Activated T-helper 2 cell treated with anti-CD3 and anti-CD28 coated beads, Interferon-gamma antibody, Interleukin-2, Interleukin-4, amounts not matched to agents 10 μg/mL and 5 μg/mL and 100 μg/mL, durations not matched to agents 14 hours and 24 hours and 36 hours (primary cell): ENCODE measurements at places on chromosomes 13 and 19. TPM values are rescaled to one million over a fixed set of nuclear protein-coding genes. Genes with fewer than 3 reads are reported as not detected.

TLE6 gene
- total RNA-seq, result 1.4 and 1.5 TPM in 2 replicates

SEMA6B gene
- total RNA-seq, result not detected in 2 replicates

TEX101 gene
- not detected in 2 replicates for total RNA-seq

KCTD12 gene
- total RNA-seq, result 12.7 and 13.2 TPM in 2 replicates

FCAR gene
- total RNA-seq, result not detected in 2 replicates

RAB3D gene
- total RNA-seq, result 9.3 and 11.6 TPM in 2 replicates

ZNF846 gene
- total RNA-seq, result 3.2 and 3.7 TPM in 2 replicates

THSD8 gene
- total RNA-seq, result 28.6 and 29.8 TPM in 2 replicates

CYP2A6 gene
- total RNA-seq, result not detected in 2 replicates

FOSB gene
- 10.2 and 10.9 TPM in 2 replicates for total RNA-seq

TNFSF9 gene
- total RNA-seq, result 6.9 and 7.4 TPM in 2 replicates

CFAP97D2 gene
- total RNA-seq, result not detected in 2 replicates

SIAH3 gene
- 0.07 TPM in 2 replicates for total RNA-seq

MAP3K10 gene
- total RNA-seq, result 20.0 and 21.7 TPM in 2 replicates

DAND5 gene
- total RNA-seq, result 0.16 TPM in 1 of 2 replicates, not detected in the other

SLC25A41 gene
- total RNA-seq, result 0.30 and 0.32 TPM in 2 replicates

ZNF285 gene
- 0.25 TPM in 1 of 2 replicates, not detected in the other for total RNA-seq

TPP2 gene
- total RNA-seq, result 75.5 and 76.5 TPM in 2 replicates

APOC4 gene
- total RNA-seq, result not detected in 2 replicates

CGB8 gene
- total RNA-seq, result not detected in 2 replicates

GRIN2D gene
- 0.34 and 0.39 TPM in 2 replicates for total RNA-seq

MAST1 gene
- 5.2 and 6.5 TPM in 2 replicates for total RNA-seq

PGLYRP2 gene
- not detected in 2 replicates for total RNA-seq

PSG5 gene
- total RNA-seq, result not detected in 2 replicates

COX7A1 gene
- not detected in 2 replicates for total RNA-seq

TNFSF11 gene
- total RNA-seq, result 4.4 and 5.0 TPM in 2 replicates

HIPK4 gene
- 0.07 TPM in 1 of 2 replicates, not detected in the other for total RNA-seq

ONECUT3 gene
- total RNA-seq, result not detected in 2 replicates

ATP4A gene
- total RNA-seq, result not detected in 2 replicates

KIR2DL3 gene
- not detected in 2 replicates for total RNA-seq

RASGRP4 gene
- 17.6 and 20.0 TPM in 2 replicates for total RNA-seq

C19orf67 gene
- 0.46 and 0.75 TPM in 2 replicates for total RNA-seq

PAF1 gene
- 49.5 and 51.1 TPM in 2 replicates for total RNA-seq

EPS8L1 gene
- total RNA-seq, result 4.9 and 6.6 TPM in 2 replicates

PCP2 gene
- 1.2 and 1.6 TPM in 2 replicates for total RNA-seq

PPP1R15A gene
- 30.8 and 31.8 TPM in 2 replicates for total RNA-seq

NLRP5 gene
- total RNA-seq, result not detected in 2 replicates

IRGC gene
- not detected in 2 replicates for total RNA-seq

B3GNT8 gene
- 0.96 and 0.97 TPM in 2 replicates for total RNA-seq

TJP3 gene
- total RNA-seq, result 0.41 and 0.48 TPM in 2 replicates

CYP4F2 gene
- not detected in 2 replicates for total RNA-seq

CD22 gene
- total RNA-seq, result 4.0 and 5.5 TPM in 2 replicates
